ENCODE measurements at places on chromosomes 1 and 21.

GRCh38 chr1:42847721-42848460 lies 1.5 kb downstream of the ZNF691 start:
- no peak for DNase-seq

GRCh38 chr1:25784575-25785051 lies 15.4 kb upstream of the SELENON start:
- DNase-seq: no peak

GRCh38 chr1:11617314-11617713 lies 36.9 kb downstream of the FBXO2 start:
- no peak for DNase-seq

GRCh38 chr1:198462365-198463019 lies 78.0 kb downstream of the ATP6V1G3 start:
- no peak for DNase-seq

GRCh38 chr21:46392921-46393320 lies 65.8 kb upstream of the DIP2A start:
- no peak for DNase-seq

- DNase-seq: no peak
These were observed 99.3 kb downstream of the CEP350 start for GRCh38 chr1:180053594-180054567.

DNA sequence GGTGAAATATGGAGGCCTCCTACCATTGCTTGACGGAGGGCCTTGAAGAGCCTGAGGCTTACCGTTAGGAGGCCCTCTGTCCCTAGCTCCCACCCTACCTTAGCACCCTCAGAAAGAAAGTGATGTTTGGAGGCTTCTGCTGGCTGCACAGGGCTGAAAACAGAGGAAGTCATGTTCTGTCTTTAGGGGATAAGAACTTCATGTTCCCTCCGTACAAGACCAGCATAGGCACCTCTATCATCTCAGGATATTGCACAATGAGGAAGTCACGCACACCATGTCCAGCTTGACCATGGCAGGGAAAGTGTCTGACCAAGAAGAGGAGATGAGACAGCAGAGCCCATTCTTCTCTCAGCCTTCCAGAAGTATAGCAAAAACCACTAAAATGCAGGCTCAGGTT lies 13.8 kb downstream of the ADORA3 start:
- DNase-seq: no peak

DNA sequence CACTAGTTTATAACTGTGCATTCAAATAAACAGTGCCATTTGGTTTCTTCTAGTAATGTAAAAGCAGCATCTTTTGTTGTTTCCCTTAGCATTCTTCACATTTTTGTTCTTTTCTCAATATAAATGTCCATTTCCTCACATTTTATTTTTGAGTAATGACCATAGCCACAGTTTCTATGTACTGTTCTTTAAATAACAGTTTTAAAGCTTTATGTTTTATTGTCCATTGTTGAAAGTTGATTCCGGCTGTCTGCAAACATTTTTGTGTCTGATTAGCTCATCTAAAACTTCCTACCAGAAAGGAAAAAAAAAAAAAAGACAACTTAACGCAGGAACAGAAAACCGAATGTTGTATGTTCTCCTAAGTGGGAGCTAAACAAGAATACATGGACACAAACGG lies 139.7 kb downstream of the MAGI3 start:
- DNase-seq: no peak

DNA sequence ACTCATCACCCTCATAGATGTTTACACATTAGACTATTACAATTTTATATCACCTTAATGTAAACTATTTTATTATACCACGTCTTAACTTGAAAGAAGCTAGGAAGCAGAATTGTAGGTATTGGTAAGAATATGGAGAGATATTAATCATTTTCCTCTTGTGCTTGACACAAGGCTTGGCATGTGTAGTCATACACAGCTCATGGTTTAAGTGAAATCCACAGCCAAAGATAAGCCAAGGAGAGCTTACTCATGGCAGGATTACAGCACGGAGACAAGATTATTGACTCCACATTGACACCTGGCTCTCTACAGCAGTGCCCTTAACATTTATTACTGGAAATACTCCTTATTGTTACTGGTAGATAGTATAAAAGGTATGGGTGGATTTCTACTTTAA lies 68.4 kb upstream of the ADGRL4 start:
- no peak for DNase-seq

DNA sequence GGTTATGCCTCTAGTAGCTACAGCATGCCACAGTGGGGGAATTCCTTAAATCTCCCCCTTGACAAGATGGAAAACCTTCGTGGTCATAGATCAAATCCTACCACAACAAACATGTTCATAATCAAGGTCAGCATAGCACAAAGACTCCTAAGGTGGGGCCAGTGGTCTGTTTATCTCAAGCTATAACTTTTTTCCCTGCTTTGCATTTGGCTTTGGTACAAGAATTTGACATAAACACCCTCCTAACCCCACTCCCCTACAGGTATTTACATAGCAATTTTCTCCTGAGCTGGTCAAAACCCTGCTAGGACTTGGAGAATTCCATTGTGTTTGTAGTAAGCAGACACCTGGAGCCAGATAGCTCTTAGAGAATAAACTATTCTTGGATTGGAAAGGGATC lies 58.5 kb downstream of the HIVEP3 start:
- DNase-seq: no peak

Measured in stimulated activated CD4-positive, alpha-beta T cell treated with anti-CD3 and anti-CD28 coated beads, Interleukin-1b, Interleukin-23, amount 100 ng/mL, for 24 hours (primary cell).